ENCODE measurements at places on chromosomes 1 and 21. TPM values are rescaled to one million over a fixed set of nuclear protein-coding genes. Genes with fewer than 3 reads are reported as not detected.
A peak's percentile ranks its signal among the peaks of the same experiment; 100 is the strongest.

- H3K27ac ChIP-seq, result no peak overlapping the region
- DNase-seq, result no peak
- H3K27me3 ChIP-seq, result no peaks in the 10 kb centered on the region
- no peaks in the 10 kb centered on the region for H3K36me3 ChIP-seq
- no peak overlapping the region for H3K4me3 ChIP-seq
Observed at GRCh38 chr1:97767381-97767780, 153.5 kb downstream of the DPYD start.

Gene DSCAM
- 0.23 TPM for total RNA-seq

DNA sequence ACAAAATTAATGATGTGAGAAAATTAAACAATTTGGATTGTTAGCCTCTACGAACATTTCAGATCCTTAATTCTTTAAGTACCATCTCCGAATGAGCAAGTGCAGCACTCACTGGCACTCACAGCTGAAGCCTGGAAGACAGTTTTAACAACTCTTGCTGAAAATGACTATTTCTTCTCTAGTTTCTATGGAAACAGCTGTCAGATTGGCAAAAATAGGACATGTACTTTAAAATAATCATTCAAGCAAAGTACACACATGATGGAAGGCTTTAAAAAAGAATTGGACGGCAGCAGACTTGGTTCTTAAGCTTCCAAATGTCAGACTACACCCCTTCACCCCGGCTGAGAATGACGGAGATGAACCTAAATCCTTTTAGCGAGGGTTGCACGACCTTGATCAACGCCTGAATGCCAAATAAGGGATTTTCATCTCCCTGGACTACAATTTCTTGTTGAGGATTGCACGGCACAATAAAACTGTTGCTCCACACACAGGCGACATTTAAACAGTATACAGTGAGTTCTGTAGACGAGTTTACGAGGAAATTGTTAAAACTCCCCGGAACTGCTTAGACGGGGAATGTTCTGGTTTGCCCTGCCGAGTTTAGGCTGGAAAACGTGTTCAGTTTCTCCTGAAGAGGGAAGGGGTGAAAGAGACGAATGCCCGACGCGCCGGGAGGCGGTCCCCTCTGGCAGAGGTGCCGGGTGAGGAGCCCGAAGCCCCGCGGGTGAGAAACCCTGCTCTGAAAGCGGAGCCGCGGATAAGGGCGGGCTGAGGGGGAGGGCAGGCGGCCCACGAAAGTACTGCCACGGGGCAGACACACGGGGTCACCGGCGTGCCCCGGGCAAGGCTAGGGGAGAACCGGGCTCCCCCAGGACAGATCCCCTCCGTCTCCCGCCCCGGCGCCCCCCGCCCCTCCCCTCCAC lies 671 bp downstream of the OMA1 start:
- peak overlapping the region; percentile 97 for H3K27ac ChIP-seq
- H3K27me3 ChIP-seq, result peaks cover 5% of the 10 kb centered on the region
- no peaks in the 10 kb centered on the region for H3K36me3 ChIP-seq
- DNase-seq, result peak; percentile 52

Gene RSPH1
- total RNA-seq, result 1.0 TPM

Gene LRRC40
- total RNA-seq, result 27.7 TPM

Gene SPATA17
- total RNA-seq, result 2.5 TPM
